Smooth muscle cell of bladder (primary cell): ENCODE measurements at places on chromosomes 1 and 21. TPM values are rescaled to one million over a fixed set of nuclear protein-coding genes. Genes with fewer than 3 reads are reported as not detected.

Gene CD34
- 0.14 and 0.28 TPM in 2 replicates for total RNA-seq

Gene CELA2A
- 0.14 and 0.37 TPM in 2 replicates for total RNA-seq

Gene CDC20
- total RNA-seq = 6.7 and 8.7 TPM in 2 replicates

Gene KLF17
- total RNA-seq = under 0.01 and 0.09 TPM in 2 replicates

Gene NOL9
- total RNA-seq = 15.9 and 20.9 TPM in 2 replicates

Gene KCNJ6
- 0.14 TPM in 1 of 2 replicates, not detected in the other for total RNA-seq

Gene NADK
- 28.7 and 37.6 TPM in 2 replicates for total RNA-seq

Gene CFHR5
- not detected in 2 replicates for total RNA-seq

Gene VASH2
- 1.2 and 3.0 TPM in 2 replicates for total RNA-seq

Gene LHX4
- under 0.01 TPM in 2 replicates for total RNA-seq

Gene LINGO4
- total RNA-seq = not detected in 2 replicates

Gene FCRL6
- not detected in 2 replicates for total RNA-seq

Gene PRXL2B
- 5.5 and 6.0 TPM in 2 replicates for total RNA-seq
